ENCODE measurements at places on chromosomes 7 and 10.

GRCh38 chr7:67857698-67858097, 861.1 kb downstream of the TYW1 start:
- DNase-seq = no peak

- DNase-seq = peak; percentile 65
These were observed 46.0 kb downstream of the PRKAR2B start for GRCh38 chr7:107090457-107090856.

DNA sequence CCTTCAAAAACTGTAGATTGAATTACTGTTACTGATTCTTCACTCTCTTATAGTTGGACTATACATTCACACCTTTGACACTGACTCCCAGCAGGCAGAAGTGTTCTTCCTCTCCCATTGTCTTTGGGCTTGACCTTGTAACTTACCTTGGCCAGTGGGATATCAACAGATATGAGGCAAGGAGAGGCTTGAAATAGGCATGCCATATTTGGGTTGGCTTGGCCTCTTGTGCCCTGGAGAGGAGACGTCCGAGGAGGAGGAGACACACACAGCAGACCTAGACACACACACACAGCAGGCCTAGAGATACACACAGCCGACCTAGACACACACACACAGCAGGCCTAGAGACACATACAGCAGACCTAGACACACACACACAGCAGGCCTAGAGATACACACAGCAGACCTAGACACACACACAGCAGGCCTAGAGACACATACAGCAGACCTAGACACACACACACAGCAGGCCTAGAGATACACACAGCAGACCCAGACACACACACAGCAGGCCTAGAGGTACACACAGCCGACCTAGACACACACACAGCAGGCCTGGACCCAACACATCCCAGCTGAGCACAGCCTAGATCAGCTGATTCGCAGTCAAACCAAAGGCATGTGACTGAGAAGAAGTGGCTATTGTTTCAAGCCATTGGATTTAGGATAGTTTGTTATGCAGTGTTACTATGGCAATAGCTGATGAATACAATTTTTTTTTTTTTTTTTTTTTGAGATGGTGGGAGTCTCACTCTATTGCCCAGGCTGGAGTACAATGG, 12.5 kb upstream of the GNA12 start:
- DNase-seq = peak; percentile 71

GRCh38 chr10:126734967-126735366, 64.5 kb upstream of the C10orf90 start:
- no peak for DNase-seq

- DNase-seq = no peak
These were observed 351.0 kb downstream of the ANKRD7 start for GRCh38 chr7:118575393-118575948.

- DNase-seq = peak; percentile 55
These were observed 223.7 kb downstream of the SNX10 start for GRCh38 chr7:26515314-26515842.

DNA sequence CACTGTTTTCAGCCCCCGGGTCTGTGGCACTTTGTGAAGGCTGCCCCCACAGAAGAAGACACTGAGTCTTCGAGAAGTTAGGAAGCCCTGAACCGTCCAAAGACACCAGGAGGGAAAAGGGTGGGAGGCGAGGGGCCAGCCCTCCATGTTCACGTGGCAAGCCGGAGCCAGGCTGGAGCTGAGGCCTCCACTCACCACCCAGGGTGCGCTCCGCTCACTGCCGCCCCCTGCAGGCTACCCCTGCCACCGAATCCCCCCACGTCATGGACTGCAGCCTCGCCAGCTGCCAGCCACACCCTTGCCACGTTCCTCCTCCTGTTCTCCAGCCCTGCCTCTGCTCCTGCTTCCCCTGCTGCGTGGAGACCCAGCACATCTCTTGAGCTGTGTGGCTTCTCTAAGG, 59.0 kb upstream of the EN2 start:
- DNase-seq = no peak

- no peak for DNase-seq
These were observed 6.5 kb upstream of the OGA start for GRCh38 chr10:101824736-101825135.

DNA sequence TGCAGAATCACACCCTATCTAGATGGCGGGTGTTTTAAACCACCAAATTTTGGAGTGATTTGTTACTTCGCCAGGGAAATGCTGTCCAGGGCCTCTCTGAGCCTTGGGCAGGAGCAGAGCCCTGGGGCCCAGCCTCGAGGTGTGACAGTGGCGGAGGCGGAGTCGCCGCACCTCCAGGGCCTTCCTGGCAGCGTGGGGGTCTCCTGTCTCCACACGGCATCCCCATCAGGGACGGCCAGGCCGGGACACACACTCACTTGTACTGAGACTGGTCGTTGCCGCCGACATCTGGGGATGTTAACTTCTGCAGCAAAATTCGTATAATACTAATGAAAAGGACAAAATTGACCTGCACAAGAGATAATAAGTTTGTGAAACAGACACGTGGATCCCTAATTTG, 110.7 kb downstream of the VIPR2 start:
- no peak for DNase-seq

DNA sequence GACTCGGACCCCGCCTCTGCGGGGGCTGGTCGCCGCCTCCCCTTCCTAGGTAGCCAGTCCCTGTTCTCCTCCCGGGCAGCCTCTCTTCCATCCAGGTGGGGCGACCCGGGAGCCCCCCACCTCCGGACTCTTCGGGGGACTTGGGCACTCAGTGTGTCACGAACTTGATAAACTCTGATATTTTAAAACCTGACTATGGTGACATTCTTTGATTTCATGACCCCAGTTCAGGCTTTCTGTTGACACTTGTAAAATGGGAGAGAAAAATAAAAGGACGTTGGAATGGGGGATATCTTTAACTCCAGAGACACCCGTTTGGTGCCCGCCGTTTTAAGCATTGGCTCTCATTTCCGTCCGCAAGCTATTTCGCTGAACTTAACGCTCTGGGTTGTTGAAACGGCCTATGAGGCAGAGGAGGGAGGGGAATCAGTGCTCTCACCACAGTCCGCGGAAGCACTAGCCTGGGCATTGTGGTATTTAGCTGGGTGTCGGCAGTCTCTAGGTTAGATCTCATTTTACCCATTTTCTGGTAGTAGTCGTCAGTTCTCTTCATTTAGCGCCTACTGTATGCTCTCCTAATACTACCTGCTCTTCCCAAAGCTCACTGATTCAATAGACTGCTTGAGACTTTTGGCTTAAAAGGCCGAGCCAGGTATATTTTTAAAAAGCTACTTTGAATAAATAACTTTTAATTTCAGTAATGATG, 738 bp downstream of the VPS26A start:
- peak; percentile 45 for DNase-seq

- no peak for DNase-seq
These were observed 46.2 kb downstream of the MINDY4 start for GRCh38 chr7:30817371-30817767.

DNA sequence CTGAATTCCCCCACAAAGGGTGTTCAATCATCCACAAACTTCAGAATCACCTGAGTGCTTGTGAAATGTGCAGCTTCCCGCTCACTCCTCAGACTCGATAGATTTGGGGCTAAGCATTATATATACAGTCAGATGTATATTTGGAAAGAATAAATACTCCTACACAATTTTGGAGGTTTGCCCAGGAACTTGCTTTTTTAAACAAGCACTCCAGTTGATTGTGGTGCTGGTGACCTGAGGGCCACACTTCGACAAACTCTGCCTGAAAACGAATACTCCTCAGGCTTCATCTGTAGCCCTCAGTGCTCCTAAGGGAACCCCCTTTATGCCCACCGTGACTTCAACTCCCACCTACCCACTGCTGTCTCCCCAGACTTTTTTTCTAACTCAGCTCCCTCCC, 211.6 kb downstream of the INHBA start:
- DNase-seq = no peak

GRCh38 chr10:125316436-125316835, 156.1 kb upstream of the CTBP2 start:
- DNase-seq = no peak

DNA sequence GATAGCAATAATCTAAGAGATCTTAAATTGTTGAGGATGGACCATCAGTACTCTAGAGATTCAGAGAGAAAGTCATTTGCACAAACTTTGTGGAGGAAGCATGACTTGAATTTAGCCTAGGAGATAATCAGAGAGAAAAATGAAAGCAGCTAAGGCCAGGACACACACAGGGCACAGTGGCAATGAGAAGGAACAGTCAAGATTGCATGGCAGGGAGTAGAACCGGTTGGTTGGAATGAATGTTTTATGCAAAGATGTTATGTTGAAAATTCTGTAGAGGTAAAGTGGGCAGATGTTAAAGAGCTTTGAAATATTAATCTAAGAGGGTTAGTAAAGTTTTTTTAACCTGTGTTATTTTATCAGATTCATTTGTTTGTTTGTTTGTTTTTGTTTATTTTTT, 521.8 kb downstream of the GATA3 start:
- no peak for DNase-seq

DNA sequence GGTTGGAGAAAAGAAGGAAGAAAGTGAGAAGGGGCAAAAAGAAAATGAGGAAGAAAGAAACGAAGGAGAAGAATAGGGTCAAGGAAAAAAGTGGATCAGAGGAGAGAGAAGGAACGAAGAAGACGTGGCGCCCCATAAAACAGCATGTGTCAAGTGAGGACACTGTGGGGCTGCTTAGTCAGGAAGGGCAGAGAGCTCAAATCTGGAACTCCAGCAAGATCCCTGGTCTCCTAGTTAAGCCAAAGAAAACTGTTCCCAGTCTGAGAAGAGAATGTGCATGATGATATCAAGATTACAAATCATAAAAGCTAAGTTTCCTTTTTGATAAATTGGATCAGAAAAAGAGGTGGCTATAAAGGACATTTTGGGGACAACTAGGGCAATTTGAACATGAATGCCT, 33.0 kb downstream of the CREB3L2 start:
- DNase-seq = no peak

GRCh38 chr7:105195891-105196290, 181.9 kb downstream of the KMT2E start:
- no peak for DNase-seq

GRCh38 chr10:3365630-3366029, 193.0 kb upstream of the PITRM1 start:
- peak; percentile 87 for DNase-seq

GRCh38 chr7:32116436-32116835, 46.2 kb upstream of the PDE1C start:
- DNase-seq = no peak

GRCh38 chr10:117646718-117647117, 104.2 kb downstream of the EMX2 start:
- no peak for DNase-seq

- DNase-seq = peak; percentile 46
These were observed 18.4 kb downstream of the SPOCK2 start for GRCh38 chr10:72069751-72070526.

- DNase-seq = no peak
These were observed 11.6 kb upstream of the ARHGAP22 start for GRCh38 chr10:48616436-48616835.

DNA sequence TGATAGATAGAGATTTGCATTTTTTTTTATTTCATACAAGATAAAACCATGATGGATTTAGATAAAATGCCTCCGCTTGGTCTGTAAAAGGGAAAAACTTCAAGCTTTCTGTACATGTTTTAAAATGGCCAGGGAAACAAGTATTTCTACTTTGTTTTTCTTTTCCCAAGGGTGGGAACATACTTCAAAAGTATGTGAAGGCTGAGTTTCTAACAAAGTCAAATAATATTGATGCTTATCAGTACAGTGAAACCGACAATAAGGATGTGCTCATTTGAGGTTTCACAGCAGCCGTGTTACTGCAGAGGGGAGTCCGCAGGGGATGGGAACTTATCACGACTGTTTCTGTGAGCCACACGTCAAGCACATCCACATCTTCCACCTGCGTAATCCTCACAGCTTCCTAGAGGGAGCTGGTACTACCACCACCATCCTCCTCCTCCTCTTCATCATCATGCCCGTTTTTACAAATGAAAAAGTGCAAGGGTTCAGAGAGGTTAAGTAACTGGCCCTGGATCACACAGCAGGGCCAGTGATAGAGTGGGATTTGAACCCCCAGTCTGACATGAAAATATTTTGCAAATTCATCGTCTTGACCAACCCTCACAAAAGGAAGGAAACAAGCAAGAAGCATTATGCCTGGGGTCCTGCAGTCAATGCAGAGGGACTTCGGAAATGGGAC, 94.3 kb downstream of the GPR26 start:
- DNase-seq = no peak

DNA sequence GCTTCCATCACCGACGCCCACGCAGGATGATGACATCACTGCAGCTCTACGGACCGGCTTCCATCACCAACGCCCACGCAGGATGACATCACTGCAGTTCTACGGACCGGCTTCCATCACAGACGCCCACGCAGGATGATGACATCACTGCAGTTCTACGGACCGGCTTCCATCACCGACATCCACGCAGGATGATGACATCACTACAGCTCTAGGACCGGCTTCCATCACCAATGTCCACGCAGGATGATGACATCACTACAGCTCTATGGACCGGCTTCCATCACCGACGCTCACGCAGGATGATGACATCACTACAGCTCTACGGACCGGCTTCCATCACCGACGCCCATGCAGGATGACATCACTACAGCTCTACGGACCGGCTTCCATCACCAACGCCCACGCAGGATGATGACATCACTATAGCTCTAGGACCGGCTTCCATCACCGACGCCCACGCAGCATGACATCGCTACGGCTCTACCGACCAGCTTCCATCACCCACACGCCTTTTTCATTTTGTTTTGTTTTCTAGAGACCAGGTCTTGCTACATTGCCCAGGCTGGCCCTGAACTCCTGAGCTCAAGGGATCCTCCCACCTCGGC, 29.5 kb downstream of the GPER1 start:
- DNase-seq = no peak

- DNase-seq = peak; percentile 59
These were observed 5.2 kb upstream of the CAMK2G start for GRCh38 chr10:73879296-73880173.

- no peak for DNase-seq
These were observed 727.0 kb downstream of the TYW1 start for GRCh38 chr7:67723591-67723990.

DNA sequence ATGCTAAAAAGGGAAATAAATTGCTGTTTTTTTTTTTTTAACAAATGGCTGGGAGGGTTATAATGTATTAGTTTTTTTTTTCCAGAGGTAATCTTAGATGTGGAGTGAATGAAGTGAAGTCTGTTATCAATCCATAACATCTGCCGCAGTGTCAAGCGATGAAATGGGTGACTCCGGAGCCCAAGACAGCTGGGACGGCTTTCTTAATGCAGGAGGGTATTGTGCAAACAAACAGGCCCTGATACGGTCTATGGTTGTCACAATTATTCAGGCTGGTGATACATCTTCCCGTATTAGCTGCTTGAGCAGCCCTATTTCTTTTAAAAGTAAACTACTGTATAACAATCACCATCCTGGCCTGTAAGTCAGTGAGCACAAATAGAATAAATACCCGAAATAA, 1231.2 kb downstream of the GATA3 start:
- no peak for DNase-seq

Measured in NCI-H1417 (cell line).